ENCODE measurements at places on chromosomes 16 and 17.

DNA sequence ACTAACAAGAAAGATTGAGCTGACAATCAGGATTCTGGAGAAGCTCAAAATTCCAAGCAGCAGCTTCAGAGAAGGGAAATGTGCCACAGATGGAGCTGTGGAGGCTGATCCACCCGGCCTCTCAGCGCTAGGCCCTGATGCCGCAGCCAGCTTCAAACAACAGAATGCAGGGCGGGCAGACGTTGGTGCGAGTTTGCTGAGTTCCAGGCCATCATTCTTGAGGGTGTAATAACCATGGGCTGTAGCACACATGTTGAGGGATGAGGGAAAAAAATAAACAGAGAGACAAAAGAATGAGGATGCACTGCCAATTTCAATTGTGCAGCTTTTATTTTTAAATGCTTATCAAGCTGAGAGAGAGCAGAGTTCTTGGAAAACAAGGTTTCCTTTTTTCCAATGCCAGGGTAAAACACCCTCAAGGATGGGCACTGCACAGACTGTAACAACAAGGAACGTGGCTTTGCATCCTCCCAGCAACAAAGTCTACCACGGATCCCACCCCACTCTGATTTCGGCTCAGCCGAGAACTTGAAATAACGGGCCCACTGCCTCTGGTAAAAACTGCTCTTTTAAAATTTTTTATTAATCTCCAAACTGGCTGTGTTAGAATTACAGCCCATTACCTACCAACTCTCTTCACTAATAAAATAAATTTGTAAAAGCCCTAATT is 90.2 kb downstream of the SMG6 start:
- DNase-seq = no peak

GRCh38 chr16:20938426-20938825 is 37.9 kb downstream of the LYRM1 start:
- DNase-seq = no peak

DNA sequence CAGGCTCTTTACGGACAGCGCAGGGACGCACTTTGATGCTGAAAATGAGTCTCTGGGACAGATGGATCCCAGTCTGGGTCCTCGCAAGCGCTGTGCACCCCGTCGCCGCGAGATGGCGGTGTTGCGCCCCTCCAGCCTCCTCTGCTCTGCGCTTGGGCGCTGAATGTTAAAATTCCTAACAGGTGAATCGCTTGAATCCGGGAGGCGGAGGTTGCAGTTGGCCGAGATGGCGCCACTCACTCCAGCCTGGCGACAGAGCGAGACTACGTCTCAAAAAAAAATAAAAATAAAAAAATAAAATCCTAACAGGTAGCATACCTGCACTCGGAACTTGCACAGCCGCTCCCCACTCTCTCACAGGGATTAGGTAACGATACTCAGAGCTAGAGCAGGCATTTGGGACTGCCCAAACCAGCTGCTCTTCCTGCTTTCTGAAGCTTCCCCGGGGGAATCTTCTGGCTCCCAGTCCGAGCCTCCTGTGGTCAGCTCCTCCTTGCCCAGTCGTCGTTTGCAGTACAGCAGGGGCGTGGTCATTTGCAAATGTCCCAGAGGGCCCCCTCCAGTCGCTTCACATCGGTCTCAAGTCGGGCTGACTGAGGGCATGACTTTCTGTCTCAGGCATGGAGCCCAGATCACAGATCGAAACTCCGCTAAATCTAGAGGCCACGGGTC is 26.2 kb upstream of the OSGIN1 start:
- peak; percentile 13 for DNase-seq

DNA sequence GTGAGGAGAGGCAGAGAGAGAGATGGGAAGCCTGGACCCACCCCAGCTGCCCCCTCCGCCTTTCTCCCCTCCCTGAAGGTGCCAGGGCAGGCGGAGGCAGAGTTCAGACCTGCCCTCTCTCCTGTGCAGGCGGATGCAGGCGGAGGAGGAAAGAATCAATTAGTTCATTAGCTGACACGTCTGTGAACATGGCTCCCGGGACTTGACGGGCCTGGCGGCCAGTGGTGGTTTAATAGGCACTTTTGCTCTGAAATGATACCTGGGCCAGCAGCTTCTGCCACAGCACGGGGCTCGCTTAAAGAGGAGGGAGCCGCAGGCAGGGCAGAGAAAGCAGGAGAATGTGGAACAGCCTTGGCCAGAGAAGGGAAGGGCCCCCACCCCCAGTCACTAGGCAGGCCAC is 98.1 kb downstream of the SDK2 start:
- DNase-seq = no peak

GRCh38 chr17:4566785-4567184 is 6.4 kb upstream of the GGT6 start:
- no peak for DNase-seq

- no peak for DNase-seq
Observed at GRCh38 chr17:80569924-80570323, 25.3 kb downstream of the RPTOR start.

DNA sequence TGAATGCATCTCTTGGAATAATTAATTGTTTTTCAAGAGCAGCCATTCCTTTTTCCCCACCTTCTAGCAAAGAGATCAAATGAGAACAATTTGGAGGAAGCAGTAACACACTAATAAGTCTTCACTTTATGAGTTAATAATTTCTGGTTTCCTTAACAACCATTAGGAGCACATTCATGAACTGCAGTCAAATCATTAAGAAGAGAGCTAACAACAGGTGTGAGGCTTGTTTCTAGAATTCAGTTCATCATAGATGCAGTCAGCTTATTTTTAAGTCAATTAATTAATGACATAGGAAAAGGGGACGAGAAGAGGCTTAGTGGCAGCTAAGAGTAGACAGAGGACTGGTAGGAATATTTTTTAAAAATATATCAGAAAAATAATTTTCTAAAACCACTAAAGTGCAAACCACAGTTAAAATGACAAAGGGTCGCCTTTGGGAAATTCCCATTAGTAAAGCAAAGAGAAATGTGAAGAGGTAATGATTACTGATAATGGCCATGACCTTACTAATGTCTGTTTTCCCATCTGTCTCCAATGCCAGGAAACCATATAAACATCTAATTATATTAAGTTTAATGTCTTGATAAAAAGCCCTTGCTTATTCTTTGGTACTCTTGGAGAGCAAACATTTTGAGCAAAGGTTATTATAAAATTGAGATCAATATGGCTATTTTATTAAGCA is 184.2 kb downstream of the KCNJ2 start:
- no peak for DNase-seq

DNA sequence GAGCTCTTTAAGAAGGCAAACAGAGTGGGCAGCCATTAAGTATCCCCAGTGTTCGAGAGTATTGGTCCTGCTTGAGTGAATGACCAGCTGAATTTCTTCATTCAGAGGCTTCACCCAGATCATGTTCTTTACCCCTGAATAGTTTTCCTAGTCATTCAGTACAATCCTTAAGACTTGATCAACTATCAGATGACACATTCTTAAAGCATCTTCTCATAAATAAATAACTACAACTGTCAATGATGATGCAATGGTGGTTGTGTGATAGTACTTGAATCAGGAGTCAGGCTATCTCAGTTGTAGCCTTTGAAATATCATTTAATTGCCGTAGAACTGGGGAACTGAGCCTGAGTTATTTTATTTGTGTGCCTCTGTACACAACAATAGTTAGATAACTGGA is 416.8 kb upstream of the CCL2 start:
- no peak for DNase-seq

DNA sequence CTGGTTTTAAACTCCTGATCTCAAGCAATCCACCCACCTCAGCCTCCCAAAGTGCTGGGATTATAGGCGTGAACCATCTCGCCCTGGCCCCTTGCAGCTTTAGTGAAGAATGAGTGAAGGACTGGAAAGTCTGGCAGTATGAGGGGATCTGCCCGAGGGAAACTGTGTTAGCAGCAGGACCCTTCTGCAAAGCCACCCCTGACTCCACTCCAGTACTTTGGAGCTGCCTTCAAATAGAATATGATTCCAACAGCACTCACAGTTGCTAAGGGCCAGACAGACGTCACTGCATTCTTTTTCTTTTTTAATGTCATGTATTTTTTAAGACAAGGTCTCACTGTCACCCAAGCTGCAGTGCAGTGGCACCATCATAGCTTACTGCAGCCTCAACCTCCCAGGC is 52.3 kb downstream of the KPNA2 start:
- no peak for DNase-seq

DNA sequence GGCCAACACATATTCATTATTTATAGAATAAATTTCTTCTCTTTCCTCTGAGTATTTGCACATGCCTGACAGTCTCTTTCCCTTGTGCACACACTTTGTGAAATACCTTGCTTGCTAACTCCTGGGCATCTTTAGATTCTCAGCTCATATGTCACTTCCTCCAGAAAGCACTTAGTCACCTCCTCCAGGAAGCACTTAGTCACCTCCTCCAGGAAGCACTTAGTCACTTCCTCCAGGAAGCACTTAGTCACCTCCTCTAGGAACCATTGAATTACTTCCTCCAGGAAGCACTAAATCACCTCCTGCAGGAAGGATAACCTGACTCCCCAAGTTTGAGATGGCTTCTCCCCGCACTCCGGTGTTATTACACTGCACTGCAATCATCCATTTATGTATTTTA is 462.5 kb upstream of the EEF2KMT start:
- no peak for DNase-seq

- DNase-seq = no peak
Observed at GRCh38 chr16:27852681-27853080, 210.8 kb downstream of the GSG1L start.

DNA sequence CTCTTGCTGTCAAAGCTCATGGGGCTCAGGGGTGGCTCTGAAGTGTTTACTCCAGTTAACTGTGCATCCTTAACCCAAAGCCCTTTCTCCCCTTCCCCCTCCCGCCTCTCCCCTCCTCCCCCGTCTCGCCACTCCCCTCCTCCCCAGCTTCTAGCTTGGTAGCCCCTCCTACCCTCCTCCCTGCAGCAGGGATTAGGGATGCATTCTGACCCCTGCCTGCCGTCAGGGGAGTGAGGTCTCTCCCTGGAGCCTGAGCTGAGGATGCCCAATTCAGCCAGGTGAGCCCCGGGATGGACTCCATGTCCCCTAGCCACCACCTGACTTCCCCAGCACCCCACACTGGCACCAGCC is 1.6 kb downstream of the HS3ST6 start:
- DNase-seq = no peak

DNA sequence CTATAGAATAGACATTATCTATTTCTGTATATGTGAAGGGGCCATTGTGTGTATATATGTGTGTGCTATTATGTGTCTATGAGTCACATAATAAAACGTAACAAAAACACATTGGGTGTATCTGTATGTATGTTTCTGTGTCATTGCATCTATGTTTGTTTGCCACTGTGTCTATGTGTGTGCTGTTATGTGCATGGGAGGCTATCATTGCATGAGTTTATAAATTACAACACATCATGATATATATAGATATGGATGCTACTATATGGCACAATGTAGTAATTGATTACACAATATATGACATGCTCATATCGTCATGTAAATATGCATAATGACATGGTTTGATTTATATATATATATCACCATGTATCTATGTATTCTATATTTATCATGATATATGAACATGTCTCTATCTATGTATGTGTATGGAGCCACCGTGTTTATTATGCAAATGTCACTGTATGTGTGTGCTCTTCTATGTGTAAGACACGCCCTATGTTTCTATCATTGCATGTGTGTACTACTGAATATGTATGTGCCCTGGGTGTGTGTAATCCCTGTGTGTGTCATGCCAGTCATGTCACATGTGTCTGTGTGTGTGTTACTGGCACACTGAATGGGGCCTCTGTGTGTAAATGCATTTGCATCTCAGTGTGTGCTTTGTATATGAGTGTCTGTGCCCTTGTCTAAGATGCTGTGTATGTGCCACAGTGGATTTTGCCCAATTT is 1.4 kb upstream of the TSPOAP1 start:
- DNase-seq = peak; percentile 30

DNA sequence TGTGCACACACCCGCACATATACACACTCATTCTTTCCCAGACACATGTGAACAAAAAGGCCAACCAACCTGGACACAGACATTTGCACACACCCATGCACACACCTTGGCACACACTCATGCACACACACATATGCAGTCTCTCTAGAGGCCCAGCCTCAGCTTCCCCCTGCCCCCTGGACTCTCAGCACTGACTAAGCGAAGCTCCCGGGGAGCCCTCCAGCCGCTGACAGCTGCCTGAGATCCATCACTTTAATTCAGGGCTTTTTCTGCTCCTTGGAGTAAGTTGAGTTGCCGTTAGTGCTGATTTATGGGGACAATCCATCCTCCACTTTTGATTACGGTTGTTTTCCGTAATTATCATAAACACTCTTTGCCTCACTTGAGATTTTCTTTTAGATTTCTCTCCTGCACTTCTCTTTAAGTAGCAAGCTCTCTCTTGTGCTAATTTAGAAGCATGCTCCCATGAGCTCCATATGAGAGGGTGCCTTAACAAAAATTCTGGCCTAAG is 158.6 kb upstream of the CDC42EP4 start:
- DNase-seq = no peak

- DNase-seq = no peak
Observed at GRCh38 chr16:3165111-3165822, 22.7 kb upstream of the OR1F1 start.

DNA sequence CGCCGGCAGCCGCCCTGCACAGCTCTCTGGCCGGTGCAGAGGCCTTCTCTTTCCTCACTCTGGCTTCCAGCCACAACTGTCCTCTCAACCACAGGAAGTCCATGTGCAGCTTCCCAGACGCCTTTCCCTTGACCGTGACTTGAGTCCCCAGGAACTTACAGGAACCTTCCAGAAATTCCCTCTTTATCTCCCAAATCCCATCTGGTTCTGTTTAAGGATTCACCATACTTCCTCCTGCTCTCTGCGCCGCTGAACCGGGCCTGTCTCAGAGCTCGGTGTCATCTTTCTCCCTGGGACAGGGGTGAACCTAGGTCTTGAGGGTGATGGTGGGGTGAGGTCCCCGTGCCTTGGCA is 65.2 kb upstream of the ZNF469 start:
- DNase-seq = no peak

GRCh38 chr17:45873728-45874127 is 20.6 kb upstream of the MAPT start:
- DNase-seq = no peak

- DNase-seq = no peak
Observed at GRCh38 chr17:41792845-41793783, 6.6 kb upstream of the JUP start.

GRCh38 chr17:39527220-39527813 is 66.0 kb downstream of the CDK12 start:
- DNase-seq = no peak

- no peak for DNase-seq
Observed at GRCh38 chr16:61150351-61150750, 885.9 kb downstream of the CDH8 start.

- no peak for DNase-seq
Observed at GRCh38 chr16:49924078-49924477, 68.2 kb upstream of the ZNF423 start.

GRCh38 chr16:66524601-66525164 is 25.2 kb downstream of the TK2 start:
- no peak for DNase-seq

DNA sequence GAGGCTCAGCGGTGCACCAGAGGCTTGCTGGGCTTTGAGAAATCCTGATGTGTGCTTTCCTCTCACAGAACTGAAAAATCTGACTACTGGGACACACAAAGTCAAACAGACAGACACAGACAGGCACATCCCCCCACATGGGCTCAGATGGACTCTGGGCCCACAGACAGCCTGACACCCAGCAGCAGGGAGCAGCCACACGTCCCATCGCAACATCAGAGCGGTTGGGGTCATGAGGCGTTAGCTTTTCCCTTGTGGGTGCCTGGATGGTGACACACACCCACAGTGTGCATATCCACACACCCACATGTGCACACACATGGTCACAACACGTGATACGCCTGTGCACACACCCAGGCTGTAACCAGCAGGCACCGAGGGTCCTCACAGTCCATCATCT is 6.3 kb downstream of the SPNS3 start:
- DNase-seq = no peak

GRCh38 chr17:28193241-28193640 is 125.8 kb upstream of the TMEM97 start:
- DNase-seq = no peak

Measured in stimulated activated CD4-positive, alpha-beta T cell treated with anti-CD3 and anti-CD28 coated beads, TNF-alpha, amount 100 ng/mL, for 1 hour (primary cell).